ENCODE measurements at places on chromosomes 16 and 17. TPM values are rescaled to one million over a fixed set of nuclear protein-coding genes. Genes with fewer than 3 reads are reported as not detected.
A peak's percentile ranks its signal among the peaks of the same experiment; 100 is the strongest.

DNA sequence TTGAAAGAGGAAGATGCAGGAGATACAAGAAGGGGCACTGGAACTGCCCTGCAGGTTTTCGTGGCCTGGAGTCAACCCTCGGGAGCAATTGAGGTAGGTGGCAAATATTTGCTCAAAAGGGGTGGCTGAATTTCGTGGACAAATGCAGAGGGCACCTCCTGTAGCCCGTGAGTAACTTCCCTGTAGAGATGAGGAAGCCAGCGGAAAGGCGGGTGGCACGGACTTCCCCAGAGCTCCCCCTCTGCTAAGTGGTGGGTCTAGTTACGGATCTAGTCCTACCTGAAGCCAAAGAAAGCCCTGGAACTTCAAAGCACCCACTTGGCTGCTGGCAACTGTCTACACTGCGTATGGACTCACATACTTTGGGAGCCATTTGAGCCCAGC is 1.0 kb upstream of the ATP2C2 start:
- no peak for DNase-seq

DNA sequence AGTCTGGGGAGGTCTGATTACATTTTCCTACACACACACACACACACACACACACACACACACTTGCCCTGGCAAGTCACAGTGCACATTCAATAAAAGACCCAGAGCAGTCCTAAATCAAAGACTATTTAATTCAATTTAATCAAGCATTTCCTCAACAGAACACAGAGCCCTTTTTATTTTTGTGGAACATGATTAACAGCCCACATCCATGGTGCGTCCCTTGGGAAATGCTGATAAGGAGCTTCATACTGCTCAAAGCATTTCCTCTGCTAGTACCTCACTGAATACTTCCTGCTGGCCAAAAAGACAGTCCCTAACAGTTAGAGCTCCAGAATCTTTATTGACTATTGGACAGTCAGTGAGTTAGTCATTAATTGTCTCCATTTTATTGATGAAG is 43.1 kb upstream of the MYH10 start:
- no peak for DNase-seq

DNA sequence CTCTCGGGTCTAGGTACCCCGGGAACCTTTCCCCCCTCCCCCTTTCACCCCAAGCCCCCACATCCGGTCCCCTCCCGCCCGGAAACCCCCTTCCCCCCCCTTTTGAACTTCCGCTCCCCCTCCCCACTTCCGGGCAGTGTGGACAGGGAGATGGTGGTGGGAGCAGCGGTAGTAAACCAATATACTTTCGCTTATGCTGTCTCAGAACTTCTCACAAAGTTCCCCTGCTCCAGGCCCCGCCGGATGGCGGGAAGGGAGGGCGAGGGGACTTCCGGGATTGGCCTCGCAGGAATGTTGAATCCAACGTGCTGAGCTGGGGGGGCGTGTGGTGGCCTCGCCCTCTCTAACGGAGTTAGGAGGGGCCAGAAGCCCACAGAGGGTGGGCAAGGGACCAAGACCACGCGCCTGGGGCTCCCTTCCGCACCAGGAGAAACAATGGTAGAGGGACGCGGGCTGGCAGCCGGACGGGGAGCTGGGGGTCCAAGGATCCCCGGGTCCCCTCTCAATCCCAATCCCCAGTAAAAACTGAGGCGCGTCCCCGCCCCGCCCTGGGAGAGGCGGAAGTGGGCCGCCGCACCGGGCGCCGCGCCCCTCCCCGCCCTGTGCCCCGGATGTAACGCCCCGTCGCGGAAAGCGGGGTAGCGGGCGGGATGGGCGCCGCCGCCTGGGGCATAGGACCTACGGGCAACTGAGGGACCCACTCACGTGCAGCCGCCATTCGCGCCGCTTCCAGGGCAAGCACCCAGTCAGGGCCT is 742 bp downstream of the PFN1 start:
- DNase-seq, result peak; percentile 91

- peak; percentile 92 for DNase-seq
Measured at GRCh38 chr17:27793168-27793905, 7.0 kb downstream of the NOS2 start.

DNA sequence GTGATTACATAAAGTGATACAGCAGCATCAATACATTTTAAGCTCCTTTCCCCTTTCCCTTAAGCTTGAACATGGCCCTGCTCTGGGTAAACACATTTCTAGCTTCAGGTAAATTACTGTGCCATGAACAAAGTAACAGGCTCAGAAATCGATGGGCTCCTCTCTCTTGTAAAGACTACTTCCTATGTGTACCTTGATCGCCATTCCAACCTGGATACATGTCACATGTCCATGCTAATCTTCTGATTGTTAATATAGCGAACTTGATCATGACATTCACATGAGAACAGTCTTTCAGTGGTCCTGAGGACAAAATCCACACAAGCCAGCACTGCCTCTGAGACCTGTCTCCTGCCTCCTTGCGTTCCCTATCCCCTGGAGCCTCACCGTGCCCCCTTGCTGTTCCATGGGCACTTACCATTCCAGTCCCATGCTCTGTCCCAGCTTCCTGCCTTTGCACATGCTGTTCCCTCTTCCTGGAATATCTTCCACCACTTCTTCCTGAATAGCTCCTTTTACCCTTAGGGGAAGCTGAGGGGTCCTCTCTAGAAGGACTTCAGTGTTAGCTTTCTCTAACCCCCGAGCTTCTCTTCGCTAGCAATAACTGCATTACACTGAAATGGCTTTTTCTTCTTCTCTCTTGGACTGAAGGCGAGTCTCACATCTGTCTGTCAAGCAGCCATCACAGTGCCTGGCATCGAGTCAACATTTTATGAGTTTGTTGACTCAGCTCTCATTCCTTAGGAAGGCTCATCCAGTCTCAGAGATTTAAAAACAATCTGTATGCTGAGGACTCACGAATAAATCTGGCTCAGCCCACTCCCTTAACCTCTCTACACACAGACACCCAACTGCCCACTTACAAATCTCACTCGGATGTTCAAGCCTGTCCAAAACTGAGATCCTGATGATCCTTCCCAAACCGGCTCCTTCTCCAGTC is 93.3 kb downstream of the ASIC2 start:
- DNase-seq, result no peak

DNA sequence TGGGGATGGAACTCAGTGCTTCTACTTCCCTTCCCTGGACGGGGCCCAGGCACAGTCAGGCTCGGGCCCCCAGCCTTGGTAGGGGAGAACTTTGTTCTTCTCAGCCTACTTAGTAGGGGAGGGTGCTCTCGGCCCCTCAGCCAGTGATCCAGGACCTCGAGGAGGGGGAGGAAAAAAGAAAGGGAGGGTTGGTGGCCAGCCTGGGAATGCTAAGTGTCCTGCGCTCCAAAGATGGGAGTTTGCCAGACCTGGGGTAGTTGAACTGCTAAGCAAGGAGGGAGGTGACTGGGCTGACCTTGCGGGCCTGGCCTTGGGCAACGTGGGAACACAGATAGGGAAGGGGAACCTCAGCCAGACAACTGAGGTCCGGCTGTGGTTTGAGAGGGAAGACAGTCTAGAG is 12.2 kb downstream of the ADGRG1 start:
- no peak for DNase-seq

Gene KRTAP4-9
- total RNA-seq, result not detected

DNA sequence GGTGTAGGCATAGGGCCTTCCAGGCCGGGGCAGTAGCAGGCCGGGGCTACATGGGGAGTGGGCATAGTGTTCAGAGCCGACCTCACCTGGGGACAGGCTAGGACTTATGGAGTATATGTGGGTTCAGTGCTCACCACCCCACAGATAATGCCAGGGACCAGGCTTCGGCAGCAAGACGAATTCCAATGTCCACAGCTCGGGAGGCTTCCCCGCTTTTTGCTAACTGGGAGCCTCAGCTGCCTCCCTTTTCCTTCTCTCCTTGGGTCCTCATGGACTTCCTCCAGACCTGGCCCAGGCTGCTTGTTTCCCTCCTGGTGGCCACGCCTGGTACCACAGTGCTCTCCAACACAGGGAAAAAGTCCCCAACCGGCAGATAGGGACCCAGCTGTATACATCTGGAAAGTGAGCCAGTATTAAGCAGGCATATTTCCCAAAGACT is 20.1 kb upstream of the SLC46A1 start:
- peak; percentile 74 for DNase-seq
